Stimulated activated CD8-positive, alpha-beta memory T cell treated with anti-CD3 and anti-CD28 coated beads, Interleukin-15, amount 100 ng/mL, for 24 hours (primary cell): ENCODE measurements at places on chromosomes 3 and 15.

- no peak for DNase-seq
Observed at GRCh38 chr3:110126065-110126464, 788.7 kb upstream of the DPPA4 start.

DNA sequence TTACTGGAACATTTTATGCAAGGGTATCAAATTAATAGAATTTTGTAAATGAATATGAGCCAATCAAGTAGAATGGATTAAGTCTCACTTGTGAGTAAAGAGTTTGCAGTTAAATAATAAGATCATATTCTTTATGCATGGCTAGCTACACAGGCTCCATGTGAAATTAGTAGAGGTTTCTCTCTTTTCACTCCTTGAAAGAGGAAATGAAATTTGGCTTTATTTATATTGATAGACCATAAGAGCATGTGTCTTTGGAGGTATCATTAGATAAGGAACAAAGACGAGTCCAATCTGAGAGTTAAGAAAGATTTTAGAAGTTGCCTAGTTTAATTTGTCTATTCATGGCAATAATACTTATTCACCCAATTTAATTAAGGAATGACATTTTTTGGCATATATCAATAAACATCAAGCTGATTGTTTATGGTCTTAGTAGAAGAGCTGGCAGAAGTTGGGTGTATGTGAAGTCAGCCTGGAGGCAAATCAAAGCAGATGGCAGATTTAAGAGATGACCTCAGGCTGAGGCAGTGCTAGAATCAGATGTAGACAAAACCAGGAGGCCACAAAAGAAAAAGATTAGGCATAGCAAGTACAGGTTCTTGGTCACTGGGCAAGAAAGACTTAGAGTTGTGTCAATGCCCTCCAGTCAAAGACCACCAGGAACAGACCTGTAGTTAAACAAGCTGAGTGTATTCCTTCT, 406.5 kb upstream of the ARHGEF26 start:
- DNase-seq, result no peak

- DNase-seq, result no peak
Observed at GRCh38 chr3:101836652-101837598, 12.4 kb upstream of the NFKBIZ start.

GRCh38 chr3:8110966-8111798, 390.4 kb upstream of the LMCD1 start:
- peak; percentile 7 for DNase-seq

DNA sequence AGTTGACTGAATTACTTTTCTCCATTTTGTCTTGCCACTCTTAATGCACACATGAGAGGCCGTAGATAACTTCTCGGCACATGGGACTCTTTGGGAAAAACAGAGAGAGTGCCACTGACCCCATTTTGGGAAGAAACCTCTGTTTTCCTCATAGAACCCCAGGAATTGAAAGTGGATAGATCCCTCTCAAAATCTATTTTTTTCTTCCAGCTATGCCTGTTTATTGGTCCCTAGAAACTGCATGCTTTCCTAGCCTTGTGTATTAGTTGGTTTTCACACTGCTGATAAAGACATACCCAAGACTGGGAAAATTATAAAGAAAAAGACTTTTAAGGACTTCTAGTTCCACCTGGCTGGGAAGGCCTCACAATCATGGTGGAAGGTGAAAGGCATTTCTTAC, 23.7 kb upstream of the TMEM45A start:
- no peak for DNase-seq

- DNase-seq, result no peak
Observed at GRCh38 chr3:29515451-29515850, 234.6 kb downstream of the RBMS3 start.

DNA sequence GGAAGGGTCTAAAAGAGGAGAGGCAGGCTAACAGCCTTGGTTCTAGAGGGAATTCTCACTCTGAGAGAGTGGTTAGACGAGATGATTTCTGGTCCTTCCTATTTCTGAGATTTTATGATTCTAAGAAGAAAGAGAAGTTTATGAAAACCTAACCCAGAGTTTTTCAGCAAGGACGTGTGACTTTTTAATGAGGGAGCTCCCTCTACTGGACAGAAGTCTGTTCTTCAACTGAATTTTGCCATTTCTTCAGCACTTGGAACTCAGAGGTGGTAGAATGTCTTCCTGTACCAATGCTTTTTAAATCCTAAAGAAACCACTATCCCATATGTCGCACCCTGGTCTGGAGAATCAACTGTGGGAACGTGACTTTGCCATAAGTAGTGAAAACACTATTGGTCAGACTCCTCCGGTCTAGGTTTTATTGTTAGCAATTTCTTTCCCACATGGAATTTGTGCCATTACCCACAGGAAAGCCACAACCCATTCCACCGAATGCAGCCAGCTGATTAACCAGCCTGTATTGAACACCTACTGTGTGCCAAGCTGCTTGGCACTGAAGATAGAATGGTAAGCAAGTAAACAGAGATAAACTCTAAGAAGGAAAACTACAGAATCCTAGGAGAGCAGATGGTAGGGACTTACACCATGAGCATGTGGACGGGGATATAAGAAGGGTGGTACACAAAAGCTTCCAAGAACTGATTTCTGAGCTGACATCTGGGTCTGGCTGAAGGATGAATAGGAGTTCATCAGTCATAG, 199.5 kb upstream of the LMCD1 start:
- DNase-seq, result no peak

- DNase-seq, result no peak
Observed at GRCh38 chr3:72632129-72632528, 216.1 kb downstream of the SHQ1 start.

DNA sequence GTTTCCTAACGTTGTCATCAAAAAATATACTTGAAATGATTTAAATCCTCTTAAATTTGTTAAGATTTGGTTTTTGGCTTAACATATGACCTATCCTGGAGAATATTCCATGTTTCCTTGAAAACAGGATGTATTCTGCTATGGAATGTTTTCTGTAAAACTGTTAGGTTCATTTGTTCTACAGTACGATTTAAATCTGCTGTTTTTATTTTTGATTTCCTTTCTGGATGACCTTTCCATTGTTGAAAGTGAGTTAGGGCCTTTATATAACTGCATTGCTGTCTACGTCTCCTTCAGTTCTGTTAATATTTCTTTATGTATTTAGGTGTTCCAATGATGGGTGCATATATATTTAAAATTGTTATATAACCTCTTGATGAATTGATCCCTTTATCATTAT, 465.3 kb upstream of the ALCAM start:
- no peak for DNase-seq

DNA sequence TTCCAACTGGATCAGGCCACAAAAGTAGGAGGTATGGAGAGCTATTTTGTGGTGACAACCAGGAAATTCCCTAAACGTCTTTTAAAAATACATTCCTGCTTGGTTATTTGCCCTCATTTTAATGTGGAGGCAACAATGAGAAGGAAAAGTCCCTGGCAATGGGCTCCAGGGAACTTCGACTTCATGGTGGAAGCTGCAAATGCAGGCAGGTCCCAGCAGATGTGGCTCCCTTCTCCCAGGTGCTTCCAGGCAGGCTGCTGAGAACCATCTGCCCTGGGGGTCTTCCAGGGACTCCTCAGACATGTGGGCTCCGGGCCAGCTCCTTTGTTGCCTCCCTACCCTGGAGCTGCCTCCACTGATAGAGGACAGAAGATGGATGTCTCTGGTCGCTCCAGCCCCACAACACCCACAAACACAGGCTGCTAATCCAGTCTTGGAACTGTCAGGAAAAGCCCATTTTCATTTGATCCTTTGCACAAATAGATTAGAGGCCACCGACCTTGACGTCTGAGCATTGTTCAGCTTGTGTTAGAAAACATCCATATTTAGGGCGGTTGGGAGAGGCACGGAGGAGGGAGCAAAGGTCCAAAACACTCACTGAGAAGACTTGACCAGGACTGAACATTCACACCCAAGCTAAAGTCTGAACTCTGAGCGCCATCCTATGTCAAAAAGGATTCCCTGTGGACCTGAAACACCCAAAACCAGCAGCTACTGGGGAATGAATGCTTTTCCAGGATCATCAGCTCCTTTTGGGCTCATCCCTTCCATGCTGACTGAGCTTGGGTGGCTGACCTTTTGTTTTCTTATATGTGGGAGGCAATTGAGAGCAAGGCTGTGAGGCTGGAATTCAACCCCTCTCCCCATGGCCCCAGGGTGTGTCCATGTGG, 30.2 kb upstream of the SLCO2A1 start:
- no peak for DNase-seq

GRCh38 chr3:45548681-45549075, 45.9 kb upstream of the LIMD1 start:
- DNase-seq, result no peak

- DNase-seq, result no peak
Observed at GRCh38 chr3:74861211-74861610, 246.8 kb upstream of the CNTN3 start.

DNA sequence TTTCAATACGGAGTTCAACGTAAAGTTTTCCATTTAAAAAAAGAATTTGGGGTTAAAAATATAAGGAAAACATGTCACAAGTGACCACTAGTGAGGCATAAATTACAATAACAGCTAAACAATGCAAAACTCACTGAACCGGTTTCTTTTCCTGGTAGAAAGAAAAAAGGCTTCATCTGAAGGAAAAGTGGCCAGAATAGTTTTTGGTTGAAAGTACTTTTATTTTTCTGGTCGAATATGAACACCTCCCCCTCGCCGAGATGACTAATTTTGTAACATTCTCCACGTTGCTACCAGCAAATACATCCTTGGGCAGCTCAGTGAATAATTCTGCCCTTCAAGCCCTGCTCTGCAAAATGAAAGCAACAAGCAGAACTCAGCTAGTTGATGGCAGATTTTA, 3.9 kb upstream of the SRGAP3 start:
- DNase-seq, result no peak
